ENCODE measurements at places on chromosomes 2 and 18.

- no peak for DNase-seq
Observed at GRCh38 chr2:233656443-233656842, 15.3 kb upstream of the UGT1A9 start.

GRCh38 chr2:36356990-36357846 is 1.6 kb downstream of the CRIM1 start:
- peak; percentile 38 for DNase-seq

DNA sequence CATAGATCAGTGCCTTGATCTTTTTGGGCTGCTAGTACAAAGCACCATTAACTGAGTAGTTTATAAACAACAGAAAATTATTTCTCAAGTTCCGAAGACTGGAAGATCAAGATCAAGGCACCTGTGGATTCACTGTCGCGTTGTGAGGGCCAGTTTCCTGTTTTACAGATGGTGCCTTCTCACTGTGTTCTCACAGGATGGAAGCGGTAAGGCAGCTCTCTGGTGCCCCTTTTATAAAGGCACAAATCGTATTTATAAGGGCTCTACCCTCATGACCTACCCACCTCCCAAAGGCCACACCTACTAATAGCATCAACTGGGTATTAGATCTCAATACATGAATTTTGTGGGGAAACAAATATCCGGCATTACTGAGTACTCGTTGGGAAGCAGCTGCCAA is 729.5 kb upstream of the SLC39A10 start:
- no peak for DNase-seq

- no peak for DNase-seq
Observed at GRCh38 chr18:77079954-77080682, 52.5 kb downstream of the MBP start.

GRCh38 chr2:231244382-231245248 is 46.2 kb downstream of the ARMC9 start:
- no peak for DNase-seq

GRCh38 chr18:7290077-7290476 is 59.2 kb downstream of the LRRC30 start:
- no peak for DNase-seq

DNA sequence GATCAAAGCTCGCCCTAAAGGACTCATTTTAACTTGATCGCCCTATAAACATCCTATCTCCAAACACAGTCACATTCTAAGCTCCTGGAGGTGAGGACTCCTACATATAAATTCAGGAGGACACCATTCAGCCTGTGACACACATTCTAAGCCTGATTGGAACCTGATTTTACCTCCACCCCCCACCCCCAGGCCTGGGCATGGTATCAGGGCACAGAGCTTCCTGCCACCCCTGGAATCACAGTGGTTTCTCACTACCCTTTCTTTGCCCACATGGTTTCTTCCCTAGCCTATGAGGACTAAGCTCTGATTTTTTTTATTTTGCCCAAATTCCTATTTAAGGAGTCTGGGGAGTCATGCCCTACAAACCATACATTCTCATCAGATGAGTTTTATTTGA is 428.1 kb upstream of the ID2 start:
- DNase-seq: no peak

GRCh38 chr2:144801325-144801724 is 281.4 kb upstream of the ZEB2 start:
- no peak for DNase-seq

- no peak for DNase-seq
Observed at GRCh38 chr18:8991155-8991554, 111.3 kb upstream of the NDUFV2 start.

DNA sequence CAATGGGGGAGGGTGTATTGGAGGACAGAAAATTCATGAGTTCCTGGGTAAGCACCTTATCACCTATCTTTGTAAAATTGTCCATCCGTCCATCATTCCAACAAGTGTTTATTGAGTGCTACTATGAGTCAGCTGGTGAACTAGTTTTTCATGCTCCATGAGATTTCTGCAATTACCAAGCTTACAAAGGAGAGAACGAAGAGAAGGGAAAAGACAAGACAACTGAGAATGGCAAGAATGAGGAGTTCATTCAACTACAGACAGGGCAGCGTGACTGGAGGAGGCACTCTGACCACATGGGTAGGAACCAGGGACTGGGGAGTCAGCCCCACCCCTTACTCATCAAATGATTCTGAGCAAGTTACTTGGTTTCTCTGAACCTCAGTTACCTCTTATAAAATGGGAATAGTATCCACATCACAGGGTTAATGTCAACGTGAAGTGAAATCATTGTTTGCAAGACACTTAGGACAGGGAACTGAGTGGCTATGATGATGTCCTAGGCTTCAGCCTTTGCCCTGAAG is 18.6 kb upstream of the TXNDC2 start:
- DNase-seq: no peak

DNA sequence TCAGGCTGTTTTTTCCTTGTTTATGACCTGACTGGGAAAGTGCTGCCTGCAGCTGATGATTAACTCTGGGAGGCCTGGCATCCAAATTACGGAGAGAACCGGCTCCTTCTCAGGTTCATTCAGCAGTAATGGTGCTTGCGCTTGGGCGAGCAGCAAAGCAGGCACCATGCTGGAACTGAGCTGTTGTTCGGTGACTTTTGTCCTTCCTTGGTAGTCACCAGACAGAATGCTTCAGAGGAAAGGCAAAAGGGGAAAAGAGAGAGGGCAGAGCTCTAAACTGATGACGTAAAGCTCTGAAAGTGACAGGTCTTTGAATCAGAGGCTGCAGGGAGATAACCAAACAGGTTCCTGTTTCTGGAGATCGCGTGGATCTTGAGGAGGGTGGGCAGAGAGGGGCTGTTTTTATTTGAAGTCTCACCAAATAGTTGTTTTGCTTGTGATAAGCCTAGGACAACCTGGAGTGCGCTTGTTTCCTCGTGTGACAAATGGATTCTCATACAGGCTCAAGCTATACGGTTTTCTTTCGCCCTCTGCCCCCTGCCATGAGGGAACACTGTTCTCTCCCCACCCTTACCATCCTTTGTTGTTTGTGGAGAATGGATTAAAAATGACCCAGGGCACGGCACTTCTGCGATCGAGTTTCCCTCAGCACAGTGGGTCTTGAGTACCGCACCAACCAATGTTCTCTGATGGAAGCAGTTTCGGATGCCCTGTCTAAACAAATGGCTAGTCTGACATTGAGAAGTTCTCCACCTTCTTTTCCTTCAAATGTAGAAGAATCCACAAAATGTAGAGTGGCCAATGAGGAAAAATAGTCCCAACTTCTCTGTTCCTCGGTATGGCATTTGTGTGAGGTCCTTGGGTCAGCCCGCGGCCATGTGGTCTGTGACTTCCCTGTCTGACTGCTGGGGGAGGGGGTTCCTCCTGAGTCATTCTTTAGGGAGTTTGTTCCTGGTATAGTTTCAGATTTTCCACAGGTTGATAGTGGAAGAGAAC is 1.3 kb downstream of the RASGRP3 start:
- no peak for DNase-seq

DNA sequence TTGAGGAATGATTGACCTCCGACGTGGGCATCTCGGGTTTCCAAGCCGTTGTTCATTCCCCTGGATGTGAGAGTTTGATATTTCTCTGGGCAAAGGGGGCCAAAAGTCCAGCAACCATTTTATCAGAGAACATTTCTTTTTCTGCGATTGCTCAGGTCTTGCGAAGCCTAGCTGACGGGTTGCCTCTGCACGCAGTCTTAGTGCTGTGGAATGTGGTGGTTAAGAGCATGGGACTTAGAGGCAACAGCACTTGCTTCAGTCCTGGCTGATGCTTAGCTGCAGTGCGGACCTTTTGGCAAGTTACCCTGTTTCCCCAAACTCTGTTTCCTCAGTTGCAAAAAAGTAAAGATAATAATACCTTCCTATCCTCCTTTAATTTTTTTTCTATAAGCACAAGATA is 45.0 kb downstream of the FAP start:
- DNase-seq: no peak

- DNase-seq: no peak
Observed at GRCh38 chr2:230090967-230091366, 22.2 kb upstream of the SLC16A14 start.

GRCh38 chr2:17648581-17648980 is 105.0 kb downstream of the SMC6 start:
- no peak for DNase-seq

- DNase-seq: no peak
Observed at GRCh38 chr2:105864262-105864661, 119.5 kb downstream of the NCK2 start.

- DNase-seq: no peak
Observed at GRCh38 chr2:145421841-145422240, 901.9 kb upstream of the ZEB2 start.

DNA sequence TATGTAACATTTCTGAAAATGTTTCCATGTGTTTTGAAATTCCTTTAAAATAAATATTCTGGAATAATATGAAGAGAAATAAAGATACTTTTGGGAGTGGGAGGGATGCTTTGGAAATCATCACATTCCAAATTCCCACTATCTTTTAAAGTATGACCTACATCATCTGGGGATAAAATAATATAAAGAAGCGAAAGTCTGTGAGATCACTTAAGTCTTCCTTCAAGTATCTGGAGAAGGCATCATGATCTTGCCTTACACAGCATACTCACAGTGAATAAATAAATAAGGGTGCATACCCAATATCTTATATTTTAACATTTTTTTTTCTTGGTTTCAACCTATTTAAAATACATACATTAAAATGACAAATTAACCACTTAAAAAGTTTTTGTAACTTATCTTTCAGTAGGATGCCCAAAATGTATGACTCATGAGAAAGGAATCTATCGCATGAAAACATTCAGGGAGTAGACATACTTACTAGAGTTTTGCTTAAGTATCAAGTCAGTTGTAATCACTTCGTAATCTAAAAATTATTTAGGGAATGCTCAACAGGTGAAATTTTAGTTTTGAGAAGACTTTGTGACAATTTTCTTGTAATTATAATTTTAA is 248.3 kb upstream of the COL3A1 start:
- no peak for DNase-seq

- DNase-seq: no peak
Observed at GRCh38 chr2:207782238-207783030, 12.7 kb upstream of the FZD5 start.

DNA sequence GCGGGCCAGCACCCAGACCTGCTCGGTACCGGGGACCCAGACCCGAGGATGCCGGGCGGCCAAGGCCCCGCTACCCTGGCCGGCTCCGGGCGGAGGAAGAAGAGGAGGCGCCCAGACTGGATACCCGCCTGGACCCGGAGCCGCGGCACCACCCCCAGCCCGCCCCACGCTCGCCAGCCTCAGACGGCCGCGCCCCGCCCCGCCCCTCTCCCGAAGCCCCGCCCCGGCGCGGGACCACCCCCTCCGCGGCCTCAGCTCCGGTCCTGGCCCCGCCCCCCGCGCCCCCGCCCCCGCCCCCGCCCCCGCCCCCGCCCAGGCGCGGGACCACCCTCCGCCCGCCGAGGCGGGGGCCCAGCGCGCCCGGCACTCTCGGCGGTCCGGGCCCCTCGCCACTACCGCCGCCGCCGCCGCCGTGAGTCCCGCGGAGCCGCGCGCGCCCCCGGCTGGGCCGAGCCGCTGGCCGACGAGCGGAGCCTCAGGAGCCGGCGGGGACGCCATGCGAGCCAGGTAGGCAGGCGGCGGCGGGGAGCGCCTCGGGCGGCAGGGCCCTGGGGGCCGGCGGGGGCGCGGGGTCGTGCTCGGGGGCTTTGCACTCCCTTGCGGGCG is at the start of gene SH3BP4:
SH3BP4 (plus strand) TSS at position 354 of the 606 bp plus-strand sequence. CDS start 82,986 bp downstream, outside the sequence.
- no peak for DNase-seq

GRCh38 chr2:42568401-42569115 is at the start of gene MTA3:
TSS of gene MTA3 (plus strand) at chr2:42568632. CDS start at chr2:42568746, 114 bp downstream.
- no peak for DNase-seq

- no peak for DNase-seq
Observed at GRCh38 chr2:176493226-176493825, 224.1 kb downstream of the MTX2 start.

DNA sequence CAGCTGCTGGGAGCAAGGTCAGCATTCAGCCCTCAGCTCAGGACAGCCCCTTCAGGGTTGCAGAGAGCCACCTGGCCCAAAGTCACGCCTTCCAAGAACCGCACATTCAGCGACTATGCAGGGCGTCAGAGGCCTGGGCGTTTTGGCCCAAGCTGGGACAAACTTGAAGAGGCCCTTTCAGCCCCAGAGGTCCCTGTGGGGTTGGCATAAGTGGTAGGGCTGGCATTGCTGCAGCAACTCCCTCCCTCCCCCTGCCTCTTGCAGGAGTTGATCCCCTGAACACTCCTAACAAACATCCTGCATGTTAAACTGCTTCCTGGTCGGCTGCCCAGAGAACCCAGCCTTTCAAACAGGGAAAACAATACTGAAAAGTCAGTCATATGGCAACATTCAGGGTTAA is 192.9 kb upstream of the SMAD2 start:
- DNase-seq: no peak

DNA sequence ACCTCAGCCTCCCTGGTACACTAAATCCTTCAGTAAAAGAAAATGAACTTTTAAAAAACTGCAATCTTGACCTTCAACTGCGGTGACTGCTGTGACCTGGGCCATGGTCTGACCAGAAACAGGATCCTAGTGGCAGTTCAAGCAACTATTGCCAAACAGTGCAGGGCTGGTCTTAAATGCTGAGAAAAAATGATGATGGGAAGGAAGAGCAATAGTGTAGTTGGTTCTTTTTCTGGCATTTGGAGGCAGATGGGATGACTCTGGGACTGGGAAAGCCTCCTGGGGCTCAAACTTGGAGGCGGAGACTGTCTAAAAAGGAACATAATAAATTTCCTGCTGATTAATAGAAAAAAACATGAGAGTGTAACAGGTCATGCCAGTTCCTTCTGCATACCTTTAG is 45.4 kb downstream of the CHN1 start:
- DNase-seq: no peak

DNA sequence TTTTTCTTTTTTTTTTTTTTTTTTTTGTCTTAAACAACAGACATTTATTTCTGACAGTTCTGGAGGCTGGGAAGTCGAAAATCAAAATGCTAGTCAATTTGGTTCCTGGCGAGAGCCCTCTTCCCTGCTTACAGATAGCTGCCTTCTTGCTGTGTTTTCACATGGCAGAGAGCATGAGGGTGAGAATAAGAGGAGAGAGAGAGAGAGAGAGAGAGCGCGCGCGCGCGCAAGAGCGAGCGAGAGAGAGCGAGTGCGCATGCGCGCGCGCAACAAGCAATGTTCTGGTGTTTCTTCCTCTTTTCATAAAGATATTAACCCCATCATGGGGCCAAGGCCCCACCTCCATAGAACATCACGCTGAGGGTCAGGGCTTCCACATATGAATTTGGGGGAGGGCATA is 20.9 kb downstream of the MTCL1 start:
- no peak for DNase-seq

GRCh38 chr2:122070241-122070731 is 314.8 kb downstream of the TSN start:
- no peak for DNase-seq

DNA sequence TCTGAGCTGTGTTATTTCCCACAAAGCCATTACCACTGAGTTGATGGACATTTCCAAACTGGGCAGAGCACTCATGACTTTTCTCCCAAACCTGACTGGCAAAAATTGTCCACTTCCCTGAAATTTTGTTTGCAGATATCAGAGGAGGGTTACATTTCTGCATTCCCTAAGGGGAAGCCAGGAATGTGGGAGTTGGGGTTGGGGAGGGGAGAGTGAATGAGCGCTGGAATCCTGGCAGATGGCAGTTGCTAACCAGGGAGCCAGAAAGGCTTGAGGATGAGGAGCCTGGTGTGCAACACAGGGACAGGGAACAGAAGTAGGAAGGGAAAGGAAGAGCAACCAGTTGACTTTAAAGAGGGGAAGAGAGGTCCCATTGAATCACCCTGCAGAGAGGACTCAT is 14.0 kb upstream of the CCNYL1 start:
- no peak for DNase-seq

GRCh38 chr18:55286257-55286825 is 301.7 kb downstream of the TCF4 start:
- no peak for DNase-seq

Measured in KG1 (cell line).